ENCODE measurements at places on chromosomes 2 and 18.

- no peak for DNase-seq
These were observed 154.7 kb upstream of the SIX3 start for GRCh38 chr2:44786817-44787214.

- no peak for DNase-seq
These were observed 140.3 kb upstream of the FOSL2 start for GRCh38 chr2:28252311-28252710.

DNA sequence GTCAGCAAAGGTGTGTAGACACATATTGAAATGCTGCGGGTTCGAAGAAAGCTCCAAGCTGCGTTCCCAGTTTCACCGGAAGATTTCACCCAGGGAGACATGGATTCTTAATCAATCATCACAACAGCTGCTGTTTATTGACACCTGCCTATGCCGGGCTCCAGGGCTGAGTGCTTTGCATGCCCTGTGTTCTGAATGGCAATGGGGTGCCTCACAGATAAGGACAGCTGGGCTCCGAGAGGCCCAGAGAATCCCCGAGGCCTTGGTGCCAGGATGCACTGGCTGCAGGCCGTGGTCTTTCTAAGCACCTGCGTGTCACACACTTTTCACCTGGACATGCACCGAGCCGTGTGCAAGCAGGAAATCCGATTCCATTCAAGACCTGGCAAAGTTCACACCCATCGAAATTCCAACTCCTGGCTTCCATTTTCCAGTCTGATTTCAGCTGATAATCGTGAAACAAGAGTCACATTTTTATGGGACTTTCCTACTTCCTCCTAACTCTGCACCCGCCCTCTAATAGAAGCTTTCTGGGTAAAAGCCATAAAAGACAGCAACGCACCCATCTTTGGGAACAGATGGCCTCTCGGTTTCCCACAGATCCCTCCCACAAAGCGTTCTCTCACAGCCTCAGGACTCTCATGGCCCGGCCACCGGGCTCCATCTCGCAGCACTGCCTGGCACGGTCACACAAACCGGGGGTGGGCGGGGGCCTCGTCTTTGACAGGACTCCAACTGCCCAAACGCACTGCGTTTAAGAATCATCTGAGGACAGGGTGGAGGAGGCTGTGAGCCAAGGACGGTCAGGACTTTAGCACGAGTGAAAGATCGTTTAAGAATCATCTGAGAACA, 245.6 kb upstream of the SALL3 start:
- no peak for DNase-seq

DNA sequence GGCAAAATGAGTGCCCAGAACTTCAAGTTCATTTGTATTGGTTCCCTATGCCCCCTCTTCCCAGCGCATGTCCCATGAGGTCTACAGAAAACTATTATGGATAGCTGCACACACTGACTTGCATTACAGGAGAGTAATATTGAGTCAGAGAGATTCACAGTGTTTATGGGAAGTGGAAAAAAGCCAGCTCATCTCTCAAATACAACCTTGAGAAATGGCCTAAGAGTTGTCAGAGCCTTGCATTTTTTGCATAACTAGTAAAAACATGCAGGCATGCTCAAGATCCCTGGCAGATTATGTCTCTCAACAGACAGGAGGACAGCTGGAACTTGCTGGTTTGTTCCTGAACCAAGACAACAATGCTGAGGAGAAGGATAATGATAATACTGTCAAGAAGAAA, 1292.8 kb downstream of the DSC3 start:
- DNase-seq = no peak

DNA sequence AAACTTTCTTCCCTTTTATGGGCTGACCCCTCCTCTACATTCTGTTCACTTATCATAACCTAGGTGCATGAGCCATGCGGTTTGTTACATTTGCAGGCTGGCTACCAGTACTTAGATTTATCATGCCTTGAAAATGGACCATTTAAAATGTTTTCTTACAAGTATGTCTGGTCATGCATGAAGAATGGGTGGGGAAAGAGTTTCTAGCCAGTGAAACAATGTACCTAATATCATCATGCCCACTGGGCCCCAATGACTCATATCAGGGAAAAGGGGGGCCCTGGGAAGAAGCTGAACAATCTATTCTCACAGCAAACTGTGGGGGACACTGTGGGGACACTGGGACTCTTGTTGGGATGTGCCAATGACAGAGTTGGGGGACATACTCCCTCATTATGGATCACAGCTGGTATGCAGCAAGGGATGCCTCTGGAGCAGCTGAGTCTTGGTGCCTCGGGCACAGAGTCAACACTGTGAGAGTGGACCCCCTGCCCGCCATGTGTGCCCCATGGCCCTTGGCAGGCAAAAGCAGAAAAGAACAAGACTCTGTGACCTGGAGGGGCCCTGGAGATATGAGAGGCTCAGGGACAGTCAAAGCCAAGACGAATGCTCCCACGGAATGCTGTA, 156.3 kb downstream of the ZNF516 start:
- DNase-seq = no peak

DNA sequence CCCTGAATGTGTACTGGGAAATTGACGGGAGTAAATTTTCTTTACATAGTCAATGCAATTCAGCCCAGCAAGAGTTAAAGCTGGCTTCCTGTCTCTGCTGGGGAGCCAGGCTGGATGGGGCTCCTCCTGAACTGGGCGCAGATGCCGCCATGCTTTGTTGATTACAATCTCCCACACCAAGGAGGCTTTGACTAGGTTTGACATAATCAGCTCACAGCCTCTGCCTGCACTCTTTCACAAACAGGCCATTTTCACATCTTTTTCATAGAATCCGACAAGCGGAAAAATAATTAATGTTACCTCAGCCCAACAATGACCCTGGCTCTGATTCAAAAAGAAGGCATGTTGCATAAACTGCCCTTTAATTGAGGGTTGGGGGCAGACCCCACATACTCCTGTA, 54.3 kb downstream of the FOXI3 start:
- DNase-seq = no peak

GRCh38 chr18:28110924-28111323, 66.0 kb downstream of the CDH2 start:
- DNase-seq = no peak

DNA sequence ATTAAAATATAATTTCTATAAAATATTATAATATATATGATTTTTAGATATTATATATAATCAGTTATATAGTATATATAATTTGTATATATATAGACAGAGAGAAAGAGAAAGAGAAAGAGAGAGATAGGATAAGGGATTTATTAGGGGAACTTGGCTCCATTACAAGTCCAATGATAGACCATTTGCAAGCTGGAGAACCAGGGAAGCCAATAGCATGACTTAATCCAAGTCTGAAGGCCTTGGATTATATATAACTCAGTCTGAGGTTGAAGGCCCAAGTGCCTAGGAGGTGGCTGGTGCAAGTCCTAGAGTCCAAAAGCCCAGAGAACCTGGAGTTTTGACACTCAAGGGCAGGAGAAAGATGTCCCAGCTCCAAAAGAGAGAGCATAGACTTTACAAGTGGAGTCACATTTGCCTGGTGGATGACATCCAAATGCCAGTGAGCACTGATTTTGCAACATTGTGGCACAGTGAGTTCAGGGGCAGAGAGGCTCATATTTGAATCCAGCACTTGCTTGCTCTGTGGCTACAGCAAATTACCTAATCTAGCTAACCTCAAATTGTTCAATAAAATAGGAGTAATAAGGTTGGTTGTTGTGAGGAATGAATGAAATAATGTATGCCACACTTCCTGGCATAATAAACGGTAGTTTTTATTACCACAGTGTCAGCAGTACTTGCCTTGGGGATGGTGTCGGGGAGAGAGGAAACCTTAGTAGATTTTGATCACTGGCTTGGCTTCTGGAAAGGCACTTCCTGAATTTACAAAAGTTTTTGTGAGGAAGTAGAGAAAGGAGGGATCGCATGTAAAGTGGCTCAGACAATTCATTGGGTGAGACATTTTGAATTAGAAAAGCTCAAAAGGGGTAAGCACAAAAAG, 69.6 kb upstream of the CD28 start:
- no peak for DNase-seq

DNA sequence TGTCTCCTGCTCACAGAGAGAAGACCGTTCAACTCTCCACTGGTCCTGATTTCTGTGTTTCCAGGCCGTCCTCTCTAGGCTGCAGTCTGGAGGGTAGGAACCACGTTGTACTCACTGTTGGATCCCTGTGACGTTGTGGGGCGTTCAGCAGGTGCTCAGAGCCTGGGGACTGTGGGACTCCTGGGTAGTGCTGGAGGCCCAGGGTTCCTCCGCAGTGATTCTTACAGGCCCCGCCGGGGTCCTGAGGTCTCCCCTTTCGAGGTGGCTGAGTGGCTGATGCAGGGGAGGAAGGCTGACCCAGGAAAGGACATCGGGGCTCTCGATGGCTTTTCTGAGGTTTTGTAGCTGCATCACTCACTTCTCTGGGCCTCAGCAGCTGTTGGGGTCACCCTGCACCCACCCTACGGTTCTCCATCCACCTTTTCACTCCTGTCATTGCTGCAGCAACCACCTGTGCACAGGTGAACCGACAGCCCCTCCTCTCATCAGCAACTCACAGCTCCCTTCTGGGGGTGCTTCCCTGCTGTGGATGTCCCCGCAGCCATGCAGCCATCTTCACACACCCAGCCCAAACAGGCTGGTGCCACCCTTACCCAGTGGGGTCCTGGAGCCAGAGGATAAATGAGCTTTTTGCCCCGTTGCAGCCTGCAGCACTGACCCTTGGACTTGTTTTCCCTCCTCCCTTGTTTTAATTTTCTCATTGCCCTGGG, 169.6 kb upstream of the HDAC4 start:
- no peak for DNase-seq

- DNase-seq = no peak
These were observed 55.5 kb downstream of the MARCHF4 start for GRCh38 chr2:216316743-216317142.

- DNase-seq = no peak
These were observed 10.1 kb downstream of the SERPINB8 start for GRCh38 chr18:63980027-63980426.

DNA sequence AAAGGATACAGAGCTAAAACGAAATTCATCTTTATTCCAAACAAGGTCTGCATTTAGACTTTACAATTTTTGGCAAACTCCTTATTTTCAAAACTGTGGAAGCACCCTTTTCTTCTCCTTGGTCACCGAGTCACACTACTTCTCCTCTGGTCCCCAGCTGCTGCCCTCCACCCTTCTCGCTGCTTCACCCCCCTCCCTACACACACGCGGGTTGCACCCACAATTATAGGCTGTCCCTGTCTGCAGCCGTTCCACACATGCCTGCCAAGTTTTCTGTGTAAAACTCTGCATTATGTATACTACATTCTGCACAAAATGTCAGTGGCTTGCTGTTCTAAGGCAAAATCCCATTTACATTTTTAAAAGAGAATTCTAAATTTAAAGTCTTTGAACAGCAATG, 63.5 kb downstream of the PTPN2 start:
- no peak for DNase-seq

GRCh38 chr2:119645173-119645855, 33.7 kb upstream of the TMEM177 start:
- DNase-seq = no peak

DNA sequence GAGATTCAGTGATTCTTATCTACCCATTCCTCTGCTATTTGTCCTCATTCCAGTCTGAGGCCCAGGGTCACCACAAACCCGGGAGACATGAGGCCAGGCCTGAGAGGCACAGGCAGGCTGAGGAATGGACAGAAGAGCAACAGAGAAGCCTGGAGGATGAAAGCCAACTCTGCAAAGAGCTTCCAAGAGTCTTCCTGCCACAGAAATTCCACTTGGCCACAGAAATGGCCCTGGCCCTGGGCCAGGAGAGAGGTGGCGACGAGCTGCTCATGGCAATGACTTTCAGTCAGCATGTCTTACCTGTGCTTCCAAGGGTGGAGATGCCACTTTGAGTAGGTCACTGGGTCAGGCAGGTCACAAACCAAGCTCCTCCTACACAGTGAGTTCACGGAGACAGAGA, 155.3 kb upstream of the PKDCC start:
- no peak for DNase-seq

All from SHP77 (cell line).